HuH-7 (cell line): ENCODE measurements at places on chromosomes 3 and 15.
A peak's percentile ranks its signal among the peaks of the same experiment; 100 is the strongest.

- no peak for DNase-seq
Observed at GRCh38 chr3:112121577-112122547, 11.2 kb downstream of the GCSAM start.

GRCh38 chr3:50862221-50862620, 187.5 kb downstream of the DOCK3 start:
- no peak for DNase-seq

DNA sequence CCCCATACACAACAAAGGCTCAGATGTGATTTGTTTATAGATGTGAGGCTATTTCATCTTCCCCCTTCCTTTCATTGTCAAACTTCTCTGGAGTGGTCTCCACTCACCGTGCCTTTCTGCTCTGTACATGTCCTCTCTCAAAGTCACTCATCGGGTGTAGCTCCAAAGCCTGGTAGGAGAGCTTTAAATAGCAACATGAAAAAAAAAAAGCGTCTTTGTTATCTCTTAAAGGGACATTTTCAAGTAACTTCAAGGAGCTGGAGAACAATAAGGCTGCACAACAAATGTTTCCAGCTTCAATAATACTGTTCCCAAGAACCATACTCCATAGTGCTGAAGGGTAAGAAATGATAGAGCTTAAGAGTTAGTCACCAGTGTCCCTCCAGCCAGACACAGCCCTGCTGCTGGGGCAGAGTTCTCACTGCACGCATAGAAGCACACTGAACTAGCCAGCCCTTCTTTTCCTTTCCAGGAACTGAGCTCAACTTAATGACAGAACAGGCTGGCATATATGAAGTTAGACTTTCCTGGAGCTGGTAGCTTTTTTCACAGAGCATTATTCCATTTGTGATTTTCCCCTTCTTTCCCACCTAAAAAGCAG, 8.1 kb downstream of the FBXO40 start:
- no peak for DNase-seq

GRCh38 chr3:101532783-101533602, 20.0 kb upstream of the SENP7 start:
- no peak for DNase-seq

DNA sequence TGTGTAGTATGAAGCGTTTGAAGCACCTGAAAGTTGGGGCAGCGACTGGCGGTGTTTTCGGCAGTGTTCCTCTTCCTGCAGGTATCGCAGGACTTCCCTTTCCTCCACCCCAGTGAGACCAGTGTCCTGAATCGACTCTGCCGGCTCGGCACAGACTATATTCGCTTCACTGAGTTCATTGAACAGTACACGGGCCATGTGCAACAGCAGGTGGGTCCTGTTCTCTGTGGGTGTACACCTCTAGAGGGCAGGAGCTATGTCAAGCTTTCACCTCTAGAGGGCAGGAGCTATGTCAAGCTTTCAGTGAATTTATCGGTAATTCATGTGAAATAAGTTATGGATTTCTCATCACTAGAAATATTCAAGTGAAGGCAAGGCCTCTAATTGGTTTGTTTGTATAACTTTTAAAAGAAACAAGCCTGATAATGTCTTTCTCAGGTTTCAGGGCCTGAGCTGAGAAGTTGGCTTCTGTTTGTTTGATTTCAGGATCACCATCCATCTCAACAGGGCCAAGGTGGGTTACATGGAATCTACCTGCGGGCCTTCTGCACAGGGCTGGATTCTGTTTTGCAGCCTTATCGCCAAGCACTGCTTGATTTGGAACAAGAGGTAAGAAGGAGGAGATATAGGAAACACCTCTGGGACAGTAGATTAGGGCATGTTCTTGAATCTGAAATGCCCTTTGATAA, 5.3 kb downstream of the TUBGCP4 start:
- DNase-seq: peak; percentile 30

DNA sequence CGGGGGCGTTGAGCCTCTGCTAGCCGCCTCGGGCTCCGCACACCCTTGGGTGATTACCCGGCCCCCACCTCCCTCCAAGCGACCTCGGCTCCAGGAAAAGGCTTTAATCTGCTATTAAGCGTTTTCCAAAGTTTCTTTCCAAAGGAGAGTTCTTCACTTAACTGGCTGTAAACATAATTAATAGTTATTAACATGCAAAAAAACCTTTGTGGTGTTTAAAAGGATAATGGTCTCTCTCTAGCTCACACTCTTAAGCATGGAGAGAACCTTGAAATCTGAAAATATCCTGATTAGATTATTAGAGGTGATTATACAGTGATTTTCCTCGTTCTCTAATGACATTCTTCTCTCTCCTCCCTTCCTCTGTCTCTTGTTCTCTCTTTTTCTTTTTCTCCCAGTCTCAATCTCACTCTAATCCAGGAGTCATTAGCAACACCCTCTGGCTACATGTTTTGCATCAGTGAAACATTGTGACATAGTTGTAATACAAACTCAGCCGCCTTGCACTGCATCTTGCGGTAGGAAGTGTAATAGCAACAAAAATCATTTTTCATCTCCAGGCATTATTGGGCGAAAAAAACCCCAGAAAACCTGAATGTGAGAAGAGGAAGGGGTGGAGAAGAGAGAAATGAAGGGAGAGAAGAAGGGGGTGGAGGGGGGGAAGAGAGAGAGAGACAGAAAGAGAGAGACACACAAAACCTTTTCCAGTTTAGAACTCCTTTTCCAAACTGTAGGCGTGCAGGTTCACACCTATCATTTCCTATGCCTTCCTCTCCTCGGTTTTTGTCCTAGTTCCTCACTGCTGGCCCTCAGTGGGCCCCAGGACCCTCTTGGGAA, 24.4 kb downstream of the NR2F2 start:
- DNase-seq: peak; percentile 87

DNA sequence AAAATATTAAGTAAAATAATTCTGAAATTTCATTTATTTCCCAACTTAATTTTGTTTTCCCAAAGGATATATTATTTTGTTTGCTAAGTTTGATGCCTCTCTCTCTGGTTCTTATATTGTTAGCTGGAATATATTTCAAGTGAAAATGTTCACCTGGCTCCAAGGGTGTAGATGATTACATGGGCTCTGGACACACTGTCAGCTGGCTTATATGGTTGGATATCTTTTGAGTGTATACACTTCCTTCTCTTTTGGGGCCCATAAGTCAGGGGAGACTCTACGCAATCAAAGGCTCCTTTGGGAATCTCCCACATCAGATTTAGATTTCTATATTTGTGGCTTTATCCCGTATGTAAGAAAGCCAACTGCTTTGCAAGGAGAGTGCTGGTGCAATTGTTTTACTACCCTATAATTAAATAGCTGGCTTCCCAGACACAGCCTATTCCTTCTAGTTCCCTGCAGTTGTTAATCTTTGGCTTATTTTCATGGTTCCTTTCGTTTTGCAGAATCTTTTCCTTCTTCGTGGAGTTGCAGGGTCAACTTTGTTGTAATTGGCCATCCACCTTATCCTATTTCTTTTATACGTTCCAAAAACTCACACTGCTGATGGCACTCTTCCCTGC, 225.7 kb downstream of the DPH6 start:
- DNase-seq: no peak

- DNase-seq: no peak
Observed at GRCh38 chr3:149462581-149463011, 11.9 kb upstream of the TM4SF4 start.

- peak; percentile 43 for DNase-seq
Observed at GRCh38 chr3:103976931-103977339, 1389.8 kb upstream of the ALCAM start.

DNA sequence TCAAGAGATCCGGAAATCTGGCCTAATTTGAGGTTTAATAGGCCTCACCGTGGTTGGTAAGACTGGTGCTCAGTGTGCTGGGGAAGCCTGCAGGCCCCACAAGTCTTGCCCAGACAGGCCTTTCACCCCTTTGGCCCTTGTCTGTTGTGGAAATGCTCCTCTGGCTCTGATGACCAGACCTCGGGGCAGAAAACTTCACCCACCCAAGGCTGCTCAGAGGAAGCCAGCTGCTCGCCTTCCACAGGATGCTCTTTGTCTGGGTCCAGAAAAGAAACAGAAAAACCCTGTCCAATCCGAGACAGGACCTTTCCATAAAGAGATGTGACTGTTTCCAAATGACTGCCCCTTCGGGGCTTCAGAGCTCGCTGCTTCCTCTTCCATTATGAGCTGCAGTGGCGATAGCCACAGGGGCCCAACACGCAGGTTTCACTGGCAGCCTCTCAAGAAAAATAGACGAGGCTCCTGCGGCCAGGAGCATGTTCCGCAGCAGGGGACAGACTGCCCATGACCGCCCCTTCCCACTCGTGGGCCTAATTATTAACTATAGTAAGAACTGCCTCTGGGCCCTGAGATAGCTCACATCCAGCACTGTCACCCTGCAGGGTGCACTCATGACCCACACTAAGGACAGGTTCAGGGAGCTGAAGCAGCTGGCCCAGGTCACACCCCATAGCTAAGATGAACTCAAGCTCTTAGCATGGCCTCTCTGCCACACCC, 6.8 kb upstream of the SNX22 start:
- no peak for DNase-seq

- peak; percentile 47 for DNase-seq
Observed at GRCh38 chr3:99686955-99687612, 48.7 kb downstream of the COL8A1 start.

DNA sequence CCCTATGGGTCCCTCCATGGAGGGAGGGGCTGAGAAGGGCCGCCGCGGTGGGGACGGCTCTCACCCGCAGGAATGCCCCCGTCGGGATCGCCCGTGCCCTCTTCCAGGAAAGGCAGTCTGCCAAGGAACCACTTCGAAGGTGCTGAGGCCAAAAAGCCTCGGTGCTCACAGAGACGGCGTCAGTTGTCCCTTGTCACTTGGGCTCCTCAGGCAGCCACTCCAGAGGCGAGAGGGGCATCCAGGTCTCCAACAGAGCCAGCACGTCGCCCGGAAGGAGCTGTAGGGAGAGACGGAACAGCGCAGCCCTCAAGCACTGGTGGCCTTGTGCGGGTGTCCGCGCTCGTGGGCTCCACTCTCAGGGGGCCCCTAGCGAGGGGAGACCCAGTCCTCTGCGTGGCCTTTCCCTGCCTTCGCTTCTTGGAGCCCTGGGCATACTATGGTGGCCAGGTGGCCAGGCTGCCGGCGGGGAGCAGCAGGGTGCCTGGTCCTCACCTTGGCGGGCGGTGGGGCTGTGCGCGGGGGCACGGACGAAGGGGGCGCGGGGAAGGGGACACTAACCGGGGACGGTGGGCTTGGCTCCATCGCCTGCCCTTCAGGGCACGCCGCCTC, 994 bp downstream of the MESP1 start:
- DNase-seq: no peak

- DNase-seq: peak; percentile 94
Observed at GRCh38 chr3:32238453-32239306, at the start of gene CMTM8. TSS of gene CMTM8 (plus strand) at chr3:32238680. CDS start at chr3:32238973, 293 bp downstream.

GRCh38 chr15:90086868-90087268, 15.4 kb downstream of the IDH2 start:
- DNase-seq: peak; percentile 92
